Omental fat pad (tissue), 4 donors: ENCODE measurements at places on chromosomes 16 and 17. TPM values are rescaled to one million over a fixed set of nuclear protein-coding genes. Genes with fewer than 3 reads are reported as not detected.

The KCNH4 gene
- total RNA-seq: 0.79 TPM

The TPSB2 gene
- total RNA-seq: 37.0 TPM

The HSD11B2 gene
- 1.7 TPM for total RNA-seq

The C16orf46 gene
- total RNA-seq: not detected

The RNF112 gene
- 0.44 TPM for total RNA-seq

The SPNS3 gene
- total RNA-seq: not detected

The CDRT4 gene
- 7.9 TPM for total RNA-seq

The UBE2G1 gene
- total RNA-seq: 34.7 TPM

DNA sequence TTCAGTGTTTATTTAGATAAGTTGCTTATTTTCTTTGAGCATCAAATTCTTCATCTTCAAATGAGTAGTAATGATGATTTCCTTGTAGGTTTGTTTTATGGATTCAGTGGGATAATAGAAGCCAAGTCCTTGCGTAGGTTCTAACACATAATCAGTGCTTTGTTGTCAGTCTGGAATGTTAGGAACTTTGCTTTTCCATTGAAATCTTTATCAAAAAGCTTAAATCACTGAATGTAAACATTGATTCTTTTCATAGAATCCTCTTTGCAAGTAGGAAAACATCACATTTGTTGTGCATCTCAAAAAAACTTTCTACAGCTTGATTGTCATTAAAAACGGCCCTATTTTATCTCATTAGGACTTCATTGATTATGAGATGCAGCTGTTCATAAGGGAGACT is 490.3 kb upstream of the GOT2 start:
- DNase-seq: no peak

- no peak for DNase-seq
Observed at GRCh38 chr17:51668155-51668962, 408.0 kb downstream of the UTP18 start.

- DNase-seq: no peak
Observed at GRCh38 chr16:5460701-5461100, 363.1 kb upstream of the EEF2KMT start.

DNA sequence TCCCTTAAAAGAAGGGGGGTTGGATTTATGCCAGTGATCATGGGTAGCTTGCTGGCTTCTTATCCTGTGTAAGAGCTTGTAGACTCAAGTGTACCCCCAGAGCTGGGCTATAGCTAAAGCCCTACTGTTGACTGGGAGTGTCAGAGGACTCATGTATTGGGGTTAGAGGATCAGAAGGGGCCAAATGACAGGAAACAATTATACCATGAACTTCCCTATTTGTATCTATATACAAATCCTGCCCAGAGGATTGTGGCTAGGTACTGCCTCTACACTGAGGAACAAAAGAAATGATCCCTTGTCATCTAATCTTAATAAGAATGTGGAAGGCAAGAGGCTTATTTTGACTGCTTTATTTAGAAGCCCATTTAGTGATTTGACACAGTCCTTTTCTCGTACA is 14.3 kb downstream of the ZP2 start:
- no peak for DNase-seq

- DNase-seq: no peak
Observed at GRCh38 chr16:15418206-15418605, 16.2 kb upstream of the BMERB1 start.

DNA sequence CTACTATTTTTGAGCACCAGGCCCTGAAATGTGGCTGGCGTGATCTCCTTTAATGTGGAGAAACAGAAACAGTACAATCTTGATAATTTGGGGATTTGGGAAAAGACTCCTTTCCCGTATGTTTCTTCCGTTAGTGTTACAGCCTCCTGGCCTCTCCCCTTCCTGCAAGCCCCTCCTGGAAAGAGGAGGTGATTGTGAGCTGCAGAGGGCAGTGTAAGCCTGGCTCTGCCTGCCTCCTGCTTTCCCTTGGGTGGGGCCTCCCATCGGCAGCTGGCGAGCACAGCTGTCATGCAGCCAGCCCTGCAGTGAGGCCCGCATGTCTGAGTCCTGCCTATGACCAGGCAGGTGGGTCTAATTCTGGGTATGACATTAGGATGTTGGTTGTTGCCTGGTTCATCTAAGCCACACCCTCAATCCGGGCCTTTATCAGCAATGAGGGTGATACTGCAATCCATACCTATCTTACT is 48.7 kb upstream of the WSB1 start:
- DNase-seq: peak; percentile 48

DNA sequence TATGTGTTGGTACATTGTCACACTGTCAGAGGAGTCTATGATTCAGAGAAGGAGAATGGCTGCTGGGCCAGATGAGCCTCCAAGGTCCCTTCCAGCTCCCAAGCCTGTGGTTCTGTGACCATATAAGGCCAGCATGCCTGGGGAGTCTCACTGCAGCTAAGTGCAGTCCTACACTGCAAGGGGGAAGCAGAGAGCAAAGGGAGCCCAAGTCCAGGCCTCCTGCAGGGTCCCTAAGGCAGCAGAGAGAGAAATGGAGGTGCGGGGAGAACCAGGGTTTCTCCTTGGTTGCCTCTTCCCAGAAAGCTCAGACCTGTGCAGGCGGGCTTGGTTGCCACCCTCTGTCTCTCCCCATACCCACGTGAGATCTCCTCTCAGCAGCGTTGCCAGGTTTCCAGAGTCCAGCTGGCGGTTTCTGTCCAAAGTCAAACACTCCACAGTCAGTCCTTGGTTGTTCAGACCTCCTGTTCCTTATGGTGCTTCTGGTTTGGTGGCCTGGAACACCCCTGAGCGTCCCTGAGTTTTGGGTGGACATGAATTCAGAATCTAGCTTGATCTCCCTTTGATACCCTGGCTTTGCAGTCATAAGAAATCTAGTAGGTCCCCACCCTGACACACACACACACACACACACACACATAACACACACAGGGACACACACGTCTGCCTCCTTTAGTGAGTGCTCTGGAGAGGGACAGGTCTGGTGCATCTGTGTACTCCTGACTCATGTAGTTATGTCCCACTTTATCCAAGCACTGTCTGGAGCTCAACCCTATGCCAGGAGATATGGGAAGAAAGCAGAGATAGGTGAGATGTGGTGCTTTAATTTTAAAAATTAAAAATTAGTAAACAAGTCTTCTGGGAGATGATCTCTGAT is 78.8 kb downstream of the GNAO1 start:
- no peak for DNase-seq

- DNase-seq: no peak
Observed at GRCh38 chr17:17170346-17170985, 35.7 kb downstream of the PLD6 start.

- DNase-seq: no peak
Observed at GRCh38 chr16:72442385-72443158, 270.6 kb upstream of the PMFBP1 start.

DNA sequence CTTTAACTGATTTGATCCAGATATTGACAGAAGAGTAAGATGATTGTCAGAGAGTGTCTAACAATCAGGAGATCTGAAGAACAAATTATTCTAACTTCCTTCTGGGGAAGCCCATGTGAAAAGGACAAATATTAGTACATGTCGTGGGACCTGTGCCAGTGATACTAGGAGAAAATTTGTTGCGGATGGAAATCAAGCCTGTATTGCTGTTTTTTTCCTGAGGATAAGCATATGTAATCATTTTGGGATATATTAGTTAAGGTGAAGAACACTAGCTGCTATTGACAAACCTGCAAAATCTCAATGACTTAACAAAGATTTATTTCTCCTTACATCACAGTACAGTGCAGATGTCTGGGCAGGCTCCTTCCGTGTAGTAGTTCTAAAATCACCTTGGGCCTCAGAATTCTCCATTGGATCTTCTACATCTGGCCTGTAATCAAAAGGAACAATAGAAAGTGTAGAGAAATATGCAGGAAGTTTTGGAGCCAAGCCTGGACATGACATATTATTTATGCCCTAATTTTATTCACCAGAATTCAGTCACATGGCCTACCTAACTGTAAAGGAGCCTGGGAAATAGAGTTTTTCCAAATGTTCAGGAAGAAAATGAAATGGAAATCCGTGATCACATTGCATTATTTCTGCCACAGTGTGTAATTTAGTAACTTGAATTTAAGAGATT is 58.3 kb downstream of the CYB561 start:
- no peak for DNase-seq

DNA sequence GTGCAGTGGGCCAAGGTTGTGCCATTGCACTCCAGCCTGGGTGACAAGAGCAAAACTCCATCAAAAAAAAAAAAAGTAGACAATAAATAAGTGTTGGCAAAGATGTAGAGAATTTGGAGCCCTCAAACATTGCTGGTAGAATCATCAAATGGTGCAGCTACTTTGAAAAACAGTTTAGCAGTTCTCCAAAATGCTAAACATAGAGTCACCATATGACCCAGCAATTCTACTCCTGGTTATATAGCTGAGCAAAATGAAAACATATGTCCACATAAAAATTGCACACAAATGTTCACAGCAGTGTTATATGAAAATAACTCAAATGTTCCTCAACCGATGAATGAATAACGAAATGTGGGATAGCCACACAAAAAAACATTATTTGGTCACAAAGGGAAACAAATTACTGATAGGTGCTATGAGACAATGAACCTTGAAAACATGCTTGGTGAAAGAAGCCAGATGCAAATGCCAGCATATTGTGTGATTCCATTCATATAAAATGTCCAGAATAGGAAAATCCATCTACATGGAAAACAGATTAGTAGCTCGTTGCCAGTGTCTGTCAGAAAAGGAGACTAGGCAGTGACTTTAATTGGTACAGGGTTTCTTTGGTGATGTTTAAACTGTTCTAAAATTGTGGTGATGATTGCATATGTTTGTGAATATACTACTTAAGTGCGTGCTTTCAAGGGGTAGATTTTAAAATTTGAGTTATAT is 12.7 kb upstream of the RABEP1 start:
- DNase-seq: no peak

- DNase-seq: no peak
Observed at GRCh38 chr16:3842994-3843393, 37.5 kb downstream of the CREBBP start.

DNA sequence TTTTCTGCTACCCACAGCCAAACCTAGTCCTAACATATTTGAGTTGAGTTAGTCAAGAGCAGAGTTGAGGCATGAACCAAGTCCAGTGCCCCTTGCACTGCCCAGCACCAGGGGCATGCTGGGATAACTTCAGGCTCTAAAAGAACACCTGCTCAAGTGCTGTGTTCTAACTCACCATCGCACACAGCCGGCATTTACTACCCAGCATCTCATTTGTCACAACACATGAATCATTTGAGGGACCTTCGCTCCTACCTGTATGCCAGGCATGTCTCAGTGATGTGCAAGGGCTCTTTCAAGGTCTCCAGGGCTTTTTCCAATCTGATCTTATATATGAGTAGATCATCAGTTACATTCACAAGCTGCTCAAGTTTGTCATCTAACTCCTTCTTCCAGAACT is 12.6 kb downstream of the TEKT1 start:
- DNase-seq: no peak

- DNase-seq: no peak
Observed at GRCh38 chr16:53865494-53865863, 161.5 kb downstream of the FTO start.

DNA sequence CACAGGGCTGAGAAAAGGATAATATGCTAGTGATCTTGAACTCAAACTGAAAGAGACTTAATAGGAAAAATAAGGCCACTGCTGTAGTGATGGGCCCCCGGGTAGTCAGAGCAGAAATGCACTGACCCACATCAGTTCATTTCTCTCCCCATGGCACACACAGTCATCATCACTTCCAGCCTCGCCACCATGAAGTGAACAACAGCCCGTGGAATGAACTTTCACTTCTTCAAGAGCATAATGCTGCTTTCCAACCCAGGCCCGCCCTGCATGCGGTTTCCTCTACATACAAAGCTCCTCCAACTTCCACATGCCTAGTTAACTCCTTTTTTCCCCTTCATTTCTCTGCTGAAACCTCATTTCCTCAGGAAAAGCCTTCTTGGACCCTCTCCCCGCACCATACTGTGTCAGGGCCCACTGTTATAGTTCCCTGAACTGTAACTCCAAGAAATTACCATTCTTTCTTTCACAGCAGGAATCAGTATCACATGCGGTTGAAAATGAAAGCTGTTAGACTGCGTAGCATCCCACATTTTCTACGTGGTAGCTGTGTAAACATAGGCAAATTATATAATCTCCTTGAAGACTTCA is 65.8 kb upstream of the SMIM36 start:
- DNase-seq: no peak

- DNase-seq: no peak
Observed at GRCh38 chr17:60160829-60161501, 11.2 kb downstream of the CA4 start.

GRCh38 chr17:14437176-14437575 is 136.3 kb downstream of the HS3ST3B1 start:
- no peak for DNase-seq

DNA sequence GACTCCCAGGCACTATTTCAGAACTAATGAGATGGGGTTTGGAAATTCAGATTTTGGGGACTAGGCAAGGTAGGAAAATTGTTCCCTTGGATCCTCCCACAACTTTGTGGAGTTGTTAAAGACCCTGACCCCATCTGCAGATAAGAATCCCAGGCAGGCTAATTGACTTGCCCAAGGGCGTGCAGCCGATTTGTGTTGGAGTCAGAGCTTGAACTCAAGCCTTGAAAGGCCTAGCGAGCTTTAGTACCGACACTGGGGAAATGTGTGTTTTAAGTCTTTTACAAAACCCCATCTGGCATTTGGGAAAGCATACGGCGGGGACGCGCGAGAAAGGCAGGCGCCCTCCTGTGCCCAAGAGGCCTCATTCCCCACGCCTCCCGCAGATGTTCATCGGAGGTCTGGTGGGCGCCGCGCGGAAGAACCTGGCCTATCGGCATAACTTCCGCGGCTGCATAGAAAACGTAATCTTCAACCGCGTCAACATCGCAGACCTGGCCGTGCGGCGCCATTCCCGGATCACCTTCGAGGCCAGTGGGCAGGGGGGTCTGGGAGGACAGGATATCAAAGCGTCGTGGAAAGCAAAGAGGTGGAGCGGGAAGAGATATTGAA is 4.3 kb downstream of the CNTNAP1 start:
- no peak for DNase-seq

GRCh38 chr17:46176975-46177374 is 16.3 kb downstream of the KANSL1 start:
- DNase-seq: no peak

DNA sequence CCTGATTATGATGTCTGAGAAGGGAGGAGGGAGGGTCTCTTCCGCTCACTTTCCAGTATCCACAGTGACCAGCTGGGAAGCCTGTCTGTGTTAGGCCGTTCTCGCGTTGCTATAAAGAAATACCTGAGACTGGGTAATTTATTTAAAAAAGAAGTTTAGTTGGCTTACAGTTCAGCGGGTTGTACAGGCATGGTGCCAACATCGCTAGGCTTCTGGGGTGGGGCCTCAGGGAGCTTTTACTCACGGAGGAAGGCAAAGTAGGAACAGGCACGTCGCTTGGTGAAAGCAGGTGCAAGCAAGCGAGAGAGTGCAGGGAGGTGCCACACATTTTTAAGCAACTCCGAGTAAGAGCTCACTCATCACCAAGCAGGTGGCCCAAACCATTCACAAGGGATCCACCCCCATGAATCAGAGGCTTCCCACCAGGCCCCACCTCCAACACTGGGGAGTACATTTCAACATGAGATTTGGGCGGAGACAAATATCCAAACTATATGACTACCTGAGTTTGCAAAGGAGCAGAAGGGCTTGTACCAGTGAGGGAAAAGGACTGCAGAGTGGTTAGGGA is 137.5 kb downstream of the CCDC182 start:
- no peak for DNase-seq

GRCh38 chr17:63800783-63801182 is 26.4 kb upstream of the PSMC5 start:
- DNase-seq: no peak
